ENCODE measurements at places on chromosomes 2 and 18. TPM values are rescaled to one million over a fixed set of nuclear protein-coding genes. Genes with fewer than 3 reads are reported as not detected.

ABCG8 gene
- not detected for total RNA-seq

- no peak for DNase-seq
Observed at GRCh38 chr2:227942021-227942420, 70.6 kb downstream of the DAW1 start.

- DNase-seq, result no peak
Observed at GRCh38 chr2:136665736-136666135, 99.6 kb upstream of the THSD7B start.

DNA sequence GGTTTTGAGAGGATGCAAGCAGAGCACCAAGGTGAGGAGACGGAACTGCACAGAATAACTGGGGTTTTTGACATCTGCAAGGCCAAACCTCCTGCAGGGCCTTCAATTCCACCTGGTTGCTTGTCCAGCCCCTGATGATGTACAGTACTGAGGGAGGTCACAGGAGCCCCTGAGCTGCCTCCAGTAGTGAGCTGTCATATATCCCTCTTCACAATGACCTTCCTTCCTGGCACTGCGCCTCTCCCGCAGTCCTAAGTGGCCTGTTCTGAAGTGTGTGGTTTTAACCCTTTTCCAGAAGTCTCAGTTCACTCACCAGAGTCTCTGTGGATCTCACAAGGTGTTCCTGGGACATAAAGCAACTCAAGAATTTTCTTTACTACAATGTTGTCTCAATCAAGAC, 45.3 kb downstream of the LRRTM1 start:
- no peak for DNase-seq

DNA sequence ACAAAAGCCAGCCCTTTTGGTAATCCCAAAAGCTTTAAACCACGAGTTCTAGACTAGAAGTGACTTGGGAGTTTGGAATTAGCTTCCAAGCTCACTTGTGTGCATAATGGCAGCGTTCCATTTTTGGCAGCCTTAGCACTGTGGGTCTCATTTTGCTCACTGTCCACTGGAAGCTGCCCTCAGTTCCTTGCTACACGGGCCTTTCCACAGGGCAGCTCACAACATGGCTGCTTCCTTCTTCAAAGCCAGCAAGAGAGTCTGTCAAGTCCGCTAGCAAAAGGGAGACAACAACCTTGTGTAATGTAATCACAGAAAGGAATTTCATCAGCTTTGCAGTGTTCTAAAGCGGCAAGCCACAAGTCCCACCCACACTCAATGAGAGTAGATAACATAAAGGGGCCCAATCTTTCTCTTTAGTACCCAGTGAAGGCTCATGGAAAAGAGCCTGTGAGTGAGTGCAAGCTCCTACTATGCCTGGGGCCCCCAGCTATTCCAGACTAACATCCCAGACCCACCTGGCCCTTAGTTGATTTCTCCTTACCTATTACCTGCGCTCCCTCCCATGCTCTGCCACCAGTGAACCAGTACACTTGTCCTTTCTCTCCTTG, 239.7 kb upstream of the FBXO11 start:
- no peak for DNase-seq

DNA sequence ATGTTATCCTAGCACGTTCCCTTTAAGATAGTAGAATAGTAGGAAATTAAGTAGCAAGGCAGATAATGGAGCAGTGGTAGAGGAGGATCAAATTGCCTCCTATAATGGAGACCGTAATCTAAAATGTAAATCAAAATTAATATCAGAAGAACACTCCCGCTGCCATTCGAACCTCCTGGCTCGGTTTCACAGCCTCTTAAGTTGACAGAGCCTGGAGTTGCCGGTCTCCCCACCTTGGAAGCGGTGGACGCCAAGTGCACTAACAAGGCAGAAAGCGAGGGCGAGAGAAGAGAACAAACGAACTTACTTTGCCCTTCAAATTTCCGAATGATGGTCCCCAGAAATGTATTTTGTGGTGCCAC, 450 bp downstream of the KCNH7 start:
- DNase-seq, result no peak

- DNase-seq, result no peak
Observed at GRCh38 chr2:238988752-238989151, 140.9 kb downstream of the TWIST2 start.

OR6B2 gene
- total RNA-seq, result not detected

DNA sequence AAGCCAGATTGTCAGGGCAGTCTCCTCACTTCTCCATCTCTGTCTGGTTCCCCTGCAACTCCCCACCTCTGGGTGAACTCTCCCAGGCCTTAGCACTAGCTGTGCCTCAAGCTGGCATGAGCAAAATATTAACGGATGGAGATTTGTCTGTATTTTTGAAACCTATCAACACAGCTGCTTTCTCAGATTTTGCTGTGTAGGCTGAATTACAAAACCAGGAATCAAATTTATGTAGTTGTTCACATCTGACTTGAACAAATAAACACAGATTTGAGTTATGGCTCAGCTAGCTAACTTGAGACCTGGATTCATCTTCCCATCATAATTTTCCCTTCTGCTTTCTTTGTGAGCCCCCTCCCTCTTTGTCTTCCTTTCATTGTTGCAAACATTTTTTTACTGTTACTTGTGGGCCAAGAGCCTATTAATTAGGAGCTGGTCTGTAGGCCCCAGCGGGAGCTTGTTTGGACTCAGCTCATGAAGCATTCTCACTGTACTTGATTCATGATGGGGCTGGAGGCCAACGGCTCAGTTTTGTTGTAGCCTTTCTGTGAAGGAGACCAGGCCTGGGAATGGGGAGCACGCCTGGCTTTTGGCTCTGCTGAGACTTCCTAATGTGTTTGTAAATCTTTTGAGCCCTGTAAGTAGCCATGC, 164.1 kb upstream of the GATA6 start:
- no peak for DNase-seq

SLC23A3 gene
- total RNA-seq, result 2.9 TPM

- DNase-seq, result no peak
Observed at GRCh38 chr2:133240491-133241223, 327.6 kb downstream of the NCKAP5 start.

B4GALT6 gene
- 9.0 TPM for total RNA-seq

ESPNL gene
- total RNA-seq, result 0.68 TPM

- no peak for DNase-seq
Observed at GRCh38 chr2:76668279-76668678, 853.9 kb downstream of the LRRTM4 start.

GRCh38 chr2:104868505-104868866, 14.6 kb downstream of the POU3F3 start:
- DNase-seq, result no peak

SPP2 gene
- not detected for total RNA-seq

Measured in prostate gland (tissue), 2 donors.